ENCODE measurements at places on chromosomes 6 and 20.

GRCh38 chr6:125701354-125701668 is 48.1 kb upstream of the HEY2 start:
- DNase-seq, result no peak

DNA sequence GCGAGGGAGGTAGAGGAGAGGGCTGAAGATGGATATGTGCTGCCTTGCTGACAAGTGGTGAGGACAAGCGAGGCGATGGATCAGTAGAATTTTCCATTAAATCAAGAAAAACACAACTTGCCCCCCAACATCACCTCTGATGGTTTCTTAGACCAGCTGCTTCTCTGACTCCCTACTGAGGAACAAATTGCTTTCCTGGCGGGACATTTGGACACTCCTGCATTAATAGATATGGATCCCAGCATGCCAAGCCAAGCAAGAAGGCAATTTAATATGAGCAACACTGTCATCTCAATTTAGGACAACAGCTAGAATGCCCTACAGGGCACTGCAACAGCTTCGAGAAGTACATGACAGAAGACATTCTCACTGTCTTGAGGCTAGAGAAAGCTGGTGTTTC is 248.4 kb upstream of the AGPAT4 start:
- DNase-seq, result no peak

DNA sequence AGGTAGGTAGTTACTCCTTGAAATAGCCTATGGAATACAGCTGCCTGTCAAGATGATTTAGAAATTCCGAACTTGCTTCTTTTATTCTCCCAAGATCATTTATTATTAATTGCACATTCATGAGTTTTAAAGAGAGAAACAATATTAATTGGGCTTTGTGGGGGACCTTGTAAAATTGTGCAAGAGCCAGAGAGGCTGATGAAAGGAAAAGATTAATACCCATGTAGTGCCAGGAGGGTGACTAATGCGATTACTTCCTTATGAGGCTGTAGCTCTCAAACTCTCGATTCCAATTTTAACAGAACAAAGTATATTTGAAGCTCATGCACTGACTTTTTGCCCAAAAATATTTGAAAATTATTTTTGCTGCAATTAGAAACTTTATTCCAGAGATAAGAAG is 423.8 kb upstream of the ID4 start:
- DNase-seq, result no peak

DNA sequence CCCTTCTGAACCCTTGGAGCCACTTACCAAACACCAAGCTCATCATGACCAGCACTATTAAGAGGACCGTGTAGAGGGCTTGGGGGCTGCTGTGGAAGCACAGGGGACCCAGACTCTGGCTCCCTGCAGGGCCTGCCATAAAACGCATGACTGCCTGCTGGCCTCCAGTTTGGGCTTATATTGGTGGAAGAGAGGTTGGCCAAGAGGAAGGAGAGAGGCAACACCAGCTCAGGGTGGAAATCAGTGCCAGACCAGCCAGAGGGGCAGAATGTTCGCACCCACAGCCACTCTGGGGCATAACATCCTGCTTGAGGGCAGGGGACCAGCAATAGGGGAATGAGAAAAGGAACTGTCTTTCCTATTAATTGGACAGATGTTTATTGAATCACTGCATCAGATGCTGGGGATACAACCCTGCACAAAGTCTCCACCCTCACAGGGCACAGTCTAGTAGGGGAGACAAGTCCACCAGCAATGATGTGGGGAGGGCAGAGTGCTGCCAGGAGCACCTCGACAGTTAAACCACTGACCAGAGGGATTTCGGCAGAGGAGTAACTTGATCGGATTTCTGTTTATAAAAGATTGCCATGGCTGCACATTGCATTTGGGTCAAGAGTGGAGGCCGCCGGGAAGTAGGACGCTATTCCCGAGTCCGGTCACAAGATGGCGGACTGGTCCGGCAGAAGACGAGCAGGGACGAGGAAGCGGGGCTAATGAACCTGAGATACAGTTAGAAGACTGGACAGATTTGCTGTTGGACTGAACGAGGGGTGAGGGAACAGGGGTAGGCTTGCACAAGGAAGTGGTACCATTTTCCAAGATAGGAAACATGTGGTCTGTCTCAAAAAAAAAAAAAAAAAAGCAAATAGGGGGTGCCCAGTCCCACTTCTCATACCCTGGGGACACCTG is at the start of gene LY6G5C:
LY6G5C (minus strand) TSS at position 842 of the 909 bp plus-strand sequence; CDS start at position 148, 694 bp downstream.
- DNase-seq, result no peak

GRCh38 chr6:163789199-163789810 is 374.8 kb downstream of the QKI start:
- DNase-seq, result no peak

DNA sequence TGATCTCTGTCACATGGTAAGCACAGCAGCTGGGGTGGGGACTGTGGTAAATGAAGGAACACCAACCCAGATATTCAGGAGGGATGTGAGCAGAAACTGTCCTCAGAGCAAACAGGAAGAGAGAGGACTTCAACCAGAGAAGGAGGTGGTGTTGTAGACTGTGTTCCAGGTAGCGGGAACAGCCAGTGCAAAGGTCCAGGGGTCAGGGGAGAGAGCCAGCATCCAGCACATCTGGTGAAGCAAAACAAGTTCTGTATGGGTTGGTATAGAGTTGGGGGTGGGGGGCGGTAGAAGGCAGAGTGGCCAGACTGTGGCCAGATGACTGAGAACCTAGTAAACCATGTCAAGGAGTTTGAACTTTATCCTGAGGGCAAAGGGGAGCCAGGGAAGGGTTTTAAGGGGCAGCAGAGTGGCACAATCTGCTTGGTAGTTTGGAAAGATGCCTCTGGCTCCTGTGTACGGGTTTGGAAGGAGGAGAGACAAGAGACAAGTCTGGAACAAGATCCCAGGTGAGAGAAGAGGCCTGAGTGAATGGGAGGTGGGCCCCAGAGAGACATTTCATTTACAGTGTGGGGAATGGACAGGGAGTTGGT is 27.8 kb upstream of the TTPAL start:
- no peak for DNase-seq

DNA sequence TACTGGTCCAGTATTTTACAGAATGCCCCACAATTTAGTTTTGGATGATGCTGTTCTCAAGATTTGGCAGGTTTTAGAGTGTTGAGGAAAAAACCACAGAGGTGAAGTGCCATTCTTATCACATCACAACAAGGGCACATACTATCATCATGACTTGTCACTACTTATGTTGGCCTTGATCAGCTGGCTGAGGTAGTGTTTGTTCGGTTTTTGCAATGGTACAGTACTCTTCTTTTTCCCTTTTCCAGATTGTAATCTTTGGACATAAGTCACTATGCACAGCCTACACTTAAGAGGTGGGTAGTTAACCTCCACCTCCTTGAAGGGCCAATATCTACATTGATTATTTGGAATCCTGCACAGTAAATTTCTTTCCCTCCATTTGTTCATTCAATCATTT is 8.8 kb downstream of the TENT5A start:
- DNase-seq, result no peak

DNA sequence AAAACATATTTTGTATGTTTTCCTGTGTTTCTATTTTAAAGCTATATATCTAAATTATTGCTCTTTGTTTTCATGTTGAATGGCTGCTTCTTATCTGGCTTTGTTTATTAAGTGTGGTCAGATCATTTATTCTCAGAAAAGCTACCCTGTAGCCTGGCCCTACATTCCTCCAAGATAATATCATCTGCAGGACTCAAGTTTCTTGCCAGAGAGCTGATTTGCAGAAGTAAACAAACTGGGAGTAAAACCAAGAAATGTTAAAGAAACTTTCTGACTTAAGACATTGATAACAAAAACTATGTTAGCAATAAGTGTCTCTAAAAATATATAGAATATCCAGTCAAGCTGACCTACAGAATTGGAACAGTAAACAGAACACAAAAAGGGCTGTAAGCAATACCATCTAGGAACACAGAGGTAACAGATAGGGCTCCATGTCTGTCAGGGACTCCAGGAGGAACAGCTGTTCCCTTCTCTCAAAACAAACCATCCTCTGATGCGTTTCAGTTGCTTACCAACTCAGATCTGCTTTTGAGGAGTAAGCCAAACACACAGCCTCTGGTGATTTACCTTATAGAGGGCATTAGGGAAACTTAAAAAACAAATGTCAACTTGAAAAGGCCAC is 17.5 kb upstream of the CEP85L start:
- DNase-seq, result no peak

Data from stimulated activated CD4-positive, alpha-beta T cell treated with anti-CD3 and anti-CD28 coated beads, Interleukin-1b, Interleukin-23, amount 100 ng/mL, for 1 hour (primary cell).